Coronary artery (tissue), 2 donors: ENCODE measurements at places on chromosomes 4 and X.
A peak's percentile ranks its signal among the peaks of the same experiment; 100 is the strongest.

- DNase-seq: no peak
These were observed 790.4 kb upstream of the GALNTL6 start for GRCh38 chr4:171022824-171023230.

GRCh38 chr4:4419896-4420295 is 33.0 kb downstream of the NSG1 start:
- DNase-seq: peak; percentile 43

DNA sequence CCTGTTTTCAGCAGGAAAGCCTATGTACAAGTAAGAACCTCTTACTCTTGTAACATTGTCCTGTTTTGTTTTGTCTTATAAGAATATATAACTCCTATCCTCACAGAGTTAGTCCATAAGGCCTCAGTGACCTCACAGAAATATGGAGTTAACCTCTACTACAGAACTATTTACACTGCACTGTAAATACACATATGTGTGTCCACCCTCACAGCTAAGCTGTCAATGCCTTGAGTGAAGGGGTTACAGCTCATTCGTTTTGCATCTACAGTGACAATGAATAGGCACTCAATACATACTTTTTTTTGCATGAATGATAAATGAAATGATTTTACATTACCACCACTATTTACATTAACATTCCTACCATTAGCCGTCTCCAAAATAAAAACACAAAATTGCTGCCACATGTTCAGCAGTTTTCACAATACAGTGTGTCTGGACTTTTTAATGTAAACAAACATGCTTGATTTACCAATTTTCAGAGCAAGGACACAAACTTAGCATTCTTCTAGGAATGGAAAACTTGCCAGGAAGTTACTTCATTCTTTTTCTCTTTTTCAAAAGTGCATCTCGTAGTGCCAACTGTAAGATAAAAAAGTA is 9.5 kb upstream of the NAAA start:
- DNase-seq: no peak

GRCh38 chr4:14924076-14924811 is 78.0 kb upstream of the CPEB2 start:
- DNase-seq: no peak

- no peak for DNase-seq
These were observed 10.2 kb upstream of the CXCL13 start for GRCh38 chr4:77595364-77595973.

DNA sequence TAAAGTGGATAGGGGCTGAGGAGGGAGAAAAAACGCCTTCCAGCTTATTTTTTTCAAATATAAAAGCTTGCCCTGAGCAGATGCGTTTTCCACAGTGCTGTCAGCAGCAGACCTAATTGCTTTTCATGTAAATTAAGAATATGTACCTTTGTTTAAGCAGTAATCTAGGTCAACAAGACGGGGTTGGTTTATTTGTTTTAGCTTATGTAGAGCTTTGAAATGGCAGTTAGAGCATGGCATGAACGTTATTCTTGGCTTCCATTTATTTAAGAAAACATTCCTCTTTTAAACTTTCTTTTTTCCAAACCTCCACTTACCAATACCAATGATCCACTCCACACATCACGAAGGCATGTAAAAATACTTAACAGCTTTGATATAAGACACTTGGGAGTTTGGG is 220.3 kb upstream of the TENM3 start:
- no peak for DNase-seq

- no peak for DNase-seq
These were observed 66.0 kb downstream of the PGRMC2 start for GRCh38 chr4:128221586-128221985.

GRCh38 chr4:188728359-188728758 is 589.1 kb downstream of the TRIML1 start:
- DNase-seq: no peak

GRCh38 chrX:102832661-102833060 is 104.4 kb upstream of the RAB40AL start:
- DNase-seq: no peak

DNA sequence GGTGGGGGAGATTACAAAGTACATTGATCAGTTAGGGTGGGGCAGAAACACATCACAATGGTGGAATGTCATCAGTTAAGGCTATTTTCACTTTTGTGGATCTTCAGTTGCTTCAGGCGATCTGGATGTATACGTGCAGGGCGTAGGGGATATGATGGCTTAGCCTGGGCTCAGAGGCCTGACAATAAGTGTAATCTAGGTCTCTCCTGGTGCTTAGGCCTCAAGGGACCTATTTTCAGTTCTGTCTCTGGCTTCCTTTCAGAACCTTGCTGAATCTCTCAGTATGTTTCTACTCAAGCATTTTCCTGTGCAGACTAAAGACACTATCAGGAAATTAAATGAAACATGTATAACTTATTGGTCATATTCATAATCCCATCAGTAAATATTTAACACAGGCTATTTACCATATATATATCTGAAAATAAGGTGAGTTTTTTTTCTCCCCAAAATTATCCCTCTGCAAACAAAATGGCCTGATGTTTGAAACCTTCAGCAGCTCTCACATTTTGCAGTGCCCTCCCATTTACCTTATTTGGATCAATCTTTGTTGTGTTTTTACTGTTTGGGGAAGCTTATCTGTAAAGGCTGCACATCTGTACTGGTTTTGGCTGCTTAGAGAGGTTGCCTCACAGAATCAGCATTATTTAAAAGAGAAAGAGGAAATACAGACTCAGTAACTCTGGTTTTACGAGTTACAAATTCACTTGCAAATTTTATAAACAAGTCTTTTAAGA is 2.3 kb upstream of the ZCCHC4 start:
- no peak for DNase-seq

DNA sequence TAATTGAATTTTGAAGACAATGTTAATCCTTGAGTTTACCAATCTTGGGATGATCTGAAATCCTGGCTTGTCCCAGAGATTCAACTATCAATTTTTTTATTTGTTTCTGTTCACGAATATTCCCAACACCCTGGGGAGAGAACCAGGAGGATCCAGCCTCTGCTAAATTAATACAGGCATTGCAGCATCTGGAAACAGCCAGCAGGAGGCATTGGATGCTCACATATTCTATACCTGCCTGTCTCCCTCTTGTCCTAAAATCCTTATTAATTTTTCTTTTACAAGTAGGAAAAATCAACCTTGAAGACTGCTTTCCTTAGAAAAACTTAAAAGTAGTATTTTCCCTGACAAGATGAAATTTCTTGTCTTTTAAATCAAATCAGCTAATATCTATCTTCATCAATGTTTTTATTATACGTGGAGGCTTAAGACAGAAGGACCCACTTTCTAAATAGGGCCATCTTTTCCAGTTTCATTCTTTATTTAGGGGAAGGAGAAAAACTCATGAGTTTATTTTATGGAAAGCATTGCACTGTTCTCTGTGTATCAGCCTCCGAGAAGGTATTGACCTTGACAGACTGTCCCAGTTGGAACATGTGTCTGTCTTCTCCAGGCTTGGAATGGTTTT is 102.4 kb downstream of the CLNK start:
- DNase-seq: no peak

DNA sequence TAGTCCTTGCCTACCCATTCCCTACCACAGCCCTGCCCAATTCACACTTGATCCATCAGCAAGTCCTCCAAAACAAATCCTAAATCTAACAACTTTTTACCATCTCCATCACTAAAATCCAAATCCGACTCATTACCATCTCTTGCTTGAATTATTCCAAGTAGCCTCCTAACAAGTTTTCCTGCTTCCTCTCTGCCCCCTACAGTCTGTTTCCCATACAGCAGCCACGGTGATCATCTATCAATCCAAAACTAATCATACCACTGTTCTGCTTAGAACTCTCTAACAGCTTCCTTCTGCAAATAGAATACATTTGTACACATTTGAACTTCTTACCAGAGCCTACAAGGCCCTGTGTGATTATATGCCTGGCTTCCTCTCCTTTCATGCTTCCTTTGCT is 133.0 kb downstream of the SHROOM4 start:
- no peak for DNase-seq

- DNase-seq: no peak
These were observed 26.3 kb upstream of the RASGEF1B start for GRCh38 chr4:81498046-81498445.

- DNase-seq: no peak
These were observed 35.8 kb downstream of the UNC5C start for GRCh38 chr4:95513022-95513421.

- DNase-seq: no peak
These were observed 172.2 kb downstream of the PPARGC1A start for GRCh38 chr4:23717528-23718248.

GRCh38 chr4:153159016-153159415 is 45.2 kb upstream of the TRIM2 start:
- no peak for DNase-seq

GRCh38 chrX:40132751-40133150 is 35.0 kb upstream of the BCOR start:
- peak; percentile 90 for DNase-seq

GRCh38 chrX:70087857-70088630 is 25.8 kb downstream of the OTUD6A start:
- DNase-seq: no peak

GRCh38 chrX:23668335-23668734 is 1.0 kb downstream of the PRDX4 start:
- DNase-seq: no peak

DNA sequence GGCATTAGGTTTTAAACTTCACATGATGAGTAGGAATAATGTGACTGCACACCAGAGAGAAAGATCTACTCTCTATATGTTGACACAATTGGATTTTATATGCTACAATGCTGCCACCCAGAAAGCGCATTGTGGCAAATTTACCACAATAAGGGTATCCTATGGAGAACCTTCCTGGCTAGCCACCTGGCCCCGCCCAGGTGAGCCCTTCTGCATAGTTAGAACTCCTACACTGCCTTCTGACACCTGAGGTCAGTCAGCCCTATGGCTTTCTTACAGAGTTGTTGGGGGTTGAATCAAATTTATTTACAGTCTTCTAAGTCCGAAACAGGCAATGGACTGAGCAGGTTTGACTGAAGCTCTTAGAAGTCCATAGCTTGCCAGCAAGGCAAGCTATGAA is 153.8 kb upstream of the S100G start:
- DNase-seq: no peak

- no peak for DNase-seq
These were observed 532.3 kb upstream of the SMIM31 start for GRCh38 chr4:164221631-164222030.

DNA sequence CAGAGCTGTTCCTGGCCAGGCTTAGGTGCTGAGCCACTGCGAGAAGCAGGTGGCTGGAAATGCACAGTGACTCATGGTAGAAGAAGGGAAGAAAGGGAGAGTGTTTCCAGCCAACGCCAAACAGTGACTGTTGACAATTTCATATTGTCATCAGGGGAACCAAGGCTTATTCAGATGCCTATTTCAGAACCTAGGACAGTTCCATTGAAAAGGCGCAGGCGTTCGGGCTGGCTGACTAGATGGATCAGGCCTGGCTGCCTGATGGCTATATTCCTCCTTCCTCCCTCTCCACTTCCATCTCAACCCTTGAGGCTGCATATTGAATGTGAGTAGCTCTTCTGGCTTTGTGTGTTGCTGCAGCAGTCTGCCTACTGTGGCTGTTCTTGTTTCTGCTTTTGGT is 73.0 kb upstream of the FRMPD4 start:
- DNase-seq: no peak

- DNase-seq: no peak
These were observed 110.9 kb downstream of the AREG start for GRCh38 chr4:74555843-74556242.

GRCh38 chr4:25609976-25610375 is 45.7 kb upstream of the SLC34A2 start:
- no peak for DNase-seq

GRCh38 chr4:168318266-168318895 is at the start of gene DDX60:
Gene DDX60, minus strand, starts transcription at chr4:168318752. Its CDS starts 7,493 bp downstream, at chr4:168311259.
- DNase-seq: peak; percentile 81

GRCh38 chrX:37686369-37686995 is 891 bp downstream of the XK start:
- DNase-seq: no peak

- no peak for DNase-seq
These were observed 14.0 kb downstream of the STOX2 start for GRCh38 chr4:183919141-183919540.

DNA sequence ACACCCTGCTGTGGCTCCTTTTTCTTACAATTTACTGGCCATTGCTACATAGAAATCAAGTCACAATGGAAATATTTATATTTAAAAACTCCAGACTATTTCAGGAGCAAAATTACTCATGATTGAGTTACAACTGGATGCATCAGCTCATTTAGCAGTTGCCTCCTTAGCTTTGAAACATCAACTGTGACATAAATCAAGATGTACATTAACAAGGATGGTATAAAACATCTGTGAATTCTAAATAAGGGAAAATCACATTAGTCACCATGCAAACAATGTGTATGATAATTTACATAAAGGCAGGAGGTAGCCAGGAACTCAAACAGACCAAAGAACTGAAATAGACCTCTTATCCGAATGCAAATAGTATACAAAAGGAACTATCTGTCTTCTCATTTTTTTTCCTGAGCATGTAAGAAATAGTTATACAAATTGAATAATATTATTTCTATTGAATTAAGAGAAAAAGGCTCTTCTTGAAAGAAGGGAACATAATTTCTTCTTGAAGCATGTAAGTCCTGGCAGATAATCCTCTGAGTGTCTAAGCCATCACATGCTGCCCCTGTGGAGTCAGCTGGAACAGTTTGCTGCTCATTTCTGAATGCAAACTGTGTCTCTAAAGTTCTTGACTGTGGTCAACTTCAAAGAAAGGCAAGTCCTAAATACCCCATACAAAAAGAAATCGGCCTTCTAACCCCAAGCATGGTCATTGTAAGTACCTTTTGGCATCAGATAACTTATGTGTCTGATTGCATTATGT is 151.2 kb downstream of the NAA11 start:
- no peak for DNase-seq

DNA sequence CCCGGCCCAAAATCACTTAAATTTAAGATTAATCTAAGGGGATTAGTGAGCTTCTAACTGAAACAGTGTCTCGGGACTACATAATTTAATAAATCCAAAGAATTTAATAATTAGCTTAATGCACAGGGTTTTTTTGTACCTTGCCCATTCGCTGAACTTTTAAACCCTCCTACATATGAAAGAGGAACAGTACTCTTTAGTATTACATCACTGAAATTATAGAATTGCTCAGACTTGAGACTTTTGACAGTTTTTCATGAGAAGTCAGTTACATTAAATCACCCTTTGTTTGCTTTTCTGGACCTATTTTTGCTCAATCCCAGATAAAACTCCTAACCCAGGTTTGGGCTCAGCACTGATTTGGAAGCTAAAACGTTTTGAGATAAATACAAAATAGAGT is 2.4 kb upstream of the TADA2B start:
- no peak for DNase-seq
